T-helper 2 cell treated with Interferon-gamma antibody and Interleukin-4, amounts not matched to agents 5 μg/mL and 100 μg/mL, for 36 hours (primary cell): ENCODE measurements at places on chromosomes 7 and 10.

GRCh38 chr7:146146831-146147486 lies 30.4 kb downstream of the CNTNAP2 start:
- DNase-seq = no peak

GRCh38 chr7:114364151-114364550 lies 50.5 kb upstream of the FOXP2 start:
- DNase-seq = no peak

GRCh38 chr7:43313628-43314378 lies 201.4 kb downstream of the HECW1 start:
- no peak for DNase-seq

GRCh38 chr7:6271694-6272440 lies 557 bp downstream of the CYTH3 start:
- DNase-seq = no peak

- DNase-seq = no peak
Measured at GRCh38 chr10:11007476-11008020, 10.1 kb upstream of the CELF2 start.

- no peak for DNase-seq
Measured at GRCh38 chr10:70549351-70549961, 53.1 kb downstream of the PRF1 start.
